ENCODE measurements at places on chromosomes 6 and 20. TPM values are rescaled to one million over a fixed set of nuclear protein-coding genes. Genes with fewer than 3 reads are reported as not detected.

SLC25A27 gene
- total RNA-seq, result 12.4 TPM

ACOT8 gene
- total RNA-seq, result 23.8 TPM

BFSP1 gene
- 1.9 TPM for total RNA-seq

UNC93A gene
- not detected for total RNA-seq

ENTPD6 gene
- total RNA-seq, result 76.3 TPM

TINAG gene
- not detected for total RNA-seq

KCNK16 gene
- total RNA-seq, result not detected

SNPH gene
- total RNA-seq, result 5.9 TPM

- H3K4me3 ChIP-seq, result no peak overlapping the region
- peak overlapping the region; percentile 25 for H3K27ac ChIP-seq
- H3K27me3 ChIP-seq, result peaks cover 78% of the 10 kb centered on the region
- H3K36me3 ChIP-seq, result no peaks in the 10 kb centered on the region
Observed at GRCh38 chr6:30450909-30451841, 38.1 kb upstream of the HLA-E start.

- H3K27ac ChIP-seq, result no peak overlapping the region
- H3K27me3 ChIP-seq, result no peaks in the 10 kb centered on the region
- H3K4me3 ChIP-seq, result no peak overlapping the region
- no peaks in the 10 kb centered on the region for H3K4me1 ChIP-seq
- DNase-seq, result no peak
- no peaks in the 10 kb centered on the region for H3K36me3 ChIP-seq
Observed at GRCh38 chr6:55886185-55886836, 10.9 kb upstream of the BMP5 start.

DNA sequence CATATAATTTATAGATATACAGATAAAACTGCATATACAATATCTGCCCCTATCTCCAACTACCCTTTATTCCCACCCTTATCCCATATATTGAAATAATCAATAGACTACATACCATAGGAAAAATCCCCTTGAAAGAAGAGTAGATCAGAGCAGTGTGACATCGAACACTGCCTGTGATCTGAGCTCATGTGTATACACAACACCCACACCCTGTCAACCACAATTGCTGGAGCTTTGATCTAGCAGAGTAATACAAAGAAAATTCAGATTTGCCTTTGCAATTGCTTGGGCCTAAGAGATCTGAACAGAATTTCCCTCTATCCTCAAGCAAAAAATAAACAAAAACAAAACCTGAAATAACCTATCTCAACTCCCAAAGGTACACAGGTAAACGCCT, 119.3 kb downstream of the ASCC3 start:
- H3K27me3 ChIP-seq, result no peaks in the 10 kb centered on the region
- no peak for DNase-seq
- H3K4me1 ChIP-seq, result no peaks in the 10 kb centered on the region
- H3K4me3 ChIP-seq, result no peak overlapping the region
- H3K27ac ChIP-seq, result no peak overlapping the region

DNA sequence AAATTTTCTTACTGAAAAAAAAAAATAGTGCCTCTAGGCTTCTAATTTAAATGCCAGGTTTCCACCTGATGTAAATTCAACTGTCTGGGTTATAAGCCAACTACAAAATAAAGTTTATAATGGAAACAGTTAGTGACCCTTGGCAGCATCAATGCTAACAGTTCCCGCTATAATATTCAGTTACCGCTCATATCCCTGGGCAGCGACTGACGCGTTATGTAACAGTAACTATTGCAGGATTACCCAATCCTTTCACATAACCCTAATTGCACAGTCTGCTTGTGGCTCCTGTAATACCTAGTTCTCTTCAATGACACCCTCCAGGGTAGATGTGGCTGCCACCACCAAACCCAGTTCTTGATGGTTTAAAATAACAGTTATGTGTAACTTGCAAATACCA, 208.6 kb downstream of the MOXD1 start:
- DNase-seq, result no peak
- H3K27me3 ChIP-seq, result no peaks in the 10 kb centered on the region
- H3K4me1 ChIP-seq, result no peaks in the 10 kb centered on the region

DNA sequence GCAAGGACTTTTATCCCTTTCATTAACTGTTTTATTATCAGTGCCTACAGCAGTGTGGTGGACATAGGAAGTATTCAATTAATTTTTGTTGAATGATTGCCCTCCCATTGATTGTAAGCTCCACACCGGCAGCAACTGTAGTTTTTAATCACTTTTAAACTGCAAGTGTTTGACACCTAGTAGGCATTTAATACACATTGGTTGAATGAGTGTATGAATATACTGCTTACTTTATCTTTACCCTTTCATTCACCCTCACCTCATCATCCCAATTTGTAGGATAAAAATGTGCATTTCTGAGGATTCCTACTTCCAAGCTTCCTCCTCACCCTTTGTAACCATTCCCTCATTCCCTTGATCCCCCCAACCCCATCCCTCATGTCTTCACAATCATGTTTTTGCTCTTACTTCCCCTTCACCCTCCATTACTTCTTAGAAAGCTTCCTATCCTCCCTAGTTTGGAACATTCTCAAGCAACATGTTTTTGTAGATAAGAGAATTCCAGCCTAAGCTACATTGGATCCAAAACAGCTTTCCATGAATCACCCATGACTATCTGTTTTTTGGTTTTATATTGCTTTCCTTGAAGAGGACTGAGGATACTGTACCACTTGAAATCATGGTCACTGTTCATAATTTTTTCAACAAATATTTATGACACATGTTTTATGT, 955 bp upstream of the SLC26A8 start:
- no peaks in the 10 kb centered on the region for H3K36me3 ChIP-seq
- H3K4me3 ChIP-seq, result no peak overlapping the region
- no peak for DNase-seq
- H3K27ac ChIP-seq, result no peak overlapping the region

- no peak overlapping the region for H3K27ac ChIP-seq
- no peaks in the 10 kb centered on the region for H3K27me3 ChIP-seq
- DNase-seq, result peak; percentile 52
- H3K36me3 ChIP-seq, result no peaks in the 10 kb centered on the region
- peaks cover 8% of the 10 kb centered on the region for H3K4me1 ChIP-seq
- H3K4me3 ChIP-seq, result peak overlapping the region; percentile 15
Observed at GRCh38 chr6:8707956-8708772, 272.8 kb upstream of the SLC35B3 start.

DNA sequence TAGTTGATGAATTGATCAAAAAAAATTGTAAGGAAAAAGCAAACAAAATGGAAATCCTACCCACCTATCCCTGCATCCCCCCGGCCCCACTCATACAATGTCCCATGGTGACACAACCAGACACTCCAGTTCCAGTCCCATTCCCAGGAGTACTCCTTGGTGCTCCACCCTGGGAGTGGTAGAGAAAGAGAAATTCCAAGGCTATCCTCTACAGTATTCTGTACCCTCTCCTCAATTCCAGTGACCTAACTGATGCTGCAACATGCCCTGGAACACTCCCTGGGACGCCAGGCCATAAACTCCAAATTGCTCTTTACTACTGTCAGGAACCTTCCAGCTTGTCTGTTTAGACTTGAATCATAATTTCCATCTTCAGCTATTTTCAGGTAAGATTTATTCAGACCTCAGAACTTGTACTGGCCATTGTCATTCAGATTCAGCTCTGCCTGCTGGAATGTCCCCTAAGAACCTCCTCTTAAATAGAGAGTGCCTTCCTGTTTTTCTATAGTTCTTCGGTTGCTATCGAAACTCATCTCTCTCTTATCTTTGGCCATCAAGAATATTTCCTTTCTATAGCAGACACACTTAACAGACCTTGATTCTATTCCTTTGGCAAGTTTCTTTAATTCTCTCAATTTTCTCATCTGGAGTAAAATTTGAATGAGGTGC, 8.7 kb downstream of the GPX6 start:
- H3K27ac ChIP-seq, result no peak overlapping the region
- H3K4me3 ChIP-seq, result no peak overlapping the region
- peaks cover 7% of the 10 kb centered on the region for H3K27me3 ChIP-seq
- no peaks in the 10 kb centered on the region for H3K4me1 ChIP-seq
- DNase-seq, result no peak
- no peaks in the 10 kb centered on the region for H3K36me3 ChIP-seq

DNA sequence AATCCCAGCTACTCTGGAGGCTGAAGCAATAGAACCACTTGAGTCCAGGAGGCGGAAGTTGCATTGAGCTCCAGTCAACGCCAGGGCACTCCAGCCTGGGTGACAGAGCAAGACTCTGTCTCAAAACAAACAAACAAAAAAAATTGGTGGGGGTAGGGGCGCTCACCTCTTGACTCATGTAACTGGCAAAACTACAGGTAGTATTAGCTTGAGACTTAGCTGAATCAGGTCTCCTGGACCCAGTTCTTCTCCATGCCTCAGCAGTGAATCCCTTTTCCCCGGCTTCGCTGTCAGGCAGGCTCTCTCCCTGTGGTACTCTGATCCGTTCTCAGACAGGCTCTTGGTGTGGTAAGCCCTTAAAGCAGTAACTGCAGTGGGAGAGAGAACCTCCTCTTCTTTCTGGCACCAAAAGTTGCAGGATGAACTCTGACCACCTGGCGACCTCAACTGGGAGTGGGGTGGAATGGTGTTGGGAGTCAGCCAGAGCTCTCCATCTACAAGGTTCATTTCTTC, 12.9 kb downstream of the SLC9A8 start:
- no peak for DNase-seq
- H3K4me3 ChIP-seq, result no peak overlapping the region
- no peaks in the 10 kb centered on the region for H3K36me3 ChIP-seq
- H3K4me1 ChIP-seq, result peaks cover 45% of the 10 kb centered on the region

DNA sequence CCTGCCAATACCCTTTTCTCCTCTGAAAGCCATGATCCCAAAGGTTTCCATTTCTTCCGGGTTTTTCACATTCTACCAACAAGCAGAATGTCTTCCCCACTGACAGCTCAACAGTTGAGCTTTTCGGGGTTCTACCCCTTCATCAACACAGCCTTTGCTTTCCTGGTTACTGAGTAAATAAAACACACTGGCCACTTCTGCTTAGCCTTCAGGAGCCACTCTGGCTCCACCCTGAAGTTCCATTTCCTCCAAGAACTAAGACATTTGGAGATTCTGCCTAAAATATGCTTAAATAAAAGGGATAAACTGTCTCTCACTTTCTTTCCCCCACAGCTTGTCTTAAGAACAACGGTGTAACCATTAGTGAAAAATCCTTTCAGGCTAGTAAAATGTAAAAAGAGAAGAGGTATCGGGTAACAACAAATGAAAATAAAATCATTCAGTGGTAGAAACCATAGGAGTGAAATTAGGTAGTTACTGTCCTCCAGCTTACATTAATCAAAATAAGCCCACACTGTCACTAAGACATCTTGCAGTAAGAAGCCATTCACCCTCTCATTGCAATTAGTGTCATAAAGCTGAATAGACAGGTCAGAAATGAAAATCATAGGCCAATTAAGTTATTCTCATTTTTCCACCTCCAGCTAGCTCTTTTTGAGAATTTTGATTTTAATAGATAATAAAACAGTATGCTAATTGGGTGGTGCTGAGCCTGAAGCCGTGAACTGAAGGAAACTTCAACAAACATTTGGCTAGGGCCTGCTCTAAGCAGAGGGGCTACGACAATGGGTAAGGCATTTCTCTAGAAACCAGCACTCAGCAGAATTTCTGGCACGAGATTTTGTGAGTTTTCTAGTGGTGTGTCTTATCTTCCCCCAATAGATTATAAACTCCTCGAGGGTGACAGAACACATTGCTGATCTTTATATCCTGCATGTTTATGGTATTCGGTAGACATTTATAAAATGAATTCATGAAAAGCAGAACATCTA, 194.2 kb downstream of the KHDC1L start:
- H3K4me3 ChIP-seq, result no peak overlapping the region
- no peaks in the 10 kb centered on the region for H3K4me1 ChIP-seq
- H3K27ac ChIP-seq, result no peak overlapping the region

DNA sequence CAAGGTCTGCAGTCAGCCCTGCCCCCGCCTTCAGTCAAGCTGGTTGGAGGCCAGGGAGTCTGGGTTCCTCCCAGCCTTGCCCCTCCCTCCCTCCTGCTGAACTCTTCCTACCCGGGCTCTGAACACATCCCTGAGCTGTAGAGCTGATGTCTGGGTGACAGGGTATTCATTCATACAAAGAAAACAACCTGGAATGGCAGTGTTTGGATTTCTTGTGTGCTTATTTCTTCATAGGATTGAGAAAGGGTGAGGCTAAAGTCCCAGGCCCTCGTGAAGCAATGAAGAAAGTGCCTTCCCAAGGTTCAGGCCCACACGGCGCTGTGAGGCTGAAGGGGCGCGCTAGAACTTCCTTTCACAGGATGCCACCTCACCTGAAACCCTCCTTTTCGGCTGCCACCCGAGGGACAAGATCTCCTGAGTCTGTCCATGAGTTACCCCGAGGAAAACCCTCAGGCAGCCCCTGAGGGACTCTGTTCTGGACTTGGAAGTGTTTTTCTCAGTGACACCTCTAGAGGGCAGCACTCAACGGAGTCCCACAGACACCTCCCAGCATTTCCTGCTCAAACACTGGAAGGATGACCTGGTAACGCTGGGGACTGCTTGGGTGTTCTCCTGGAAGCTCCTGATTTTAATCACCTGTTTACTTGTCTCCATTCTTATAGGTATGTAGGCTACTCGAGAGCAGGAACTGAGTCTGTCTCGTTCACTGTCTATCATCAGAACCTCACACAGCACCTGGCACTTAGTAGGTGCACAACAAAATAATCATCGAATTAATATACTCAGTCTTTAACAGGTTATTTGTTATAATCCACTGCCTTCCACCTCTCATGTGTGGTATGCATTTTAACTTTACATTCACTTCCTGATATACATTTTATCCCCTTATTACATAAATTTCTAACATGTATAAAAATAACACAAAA, 11.8 kb upstream of the GSTA1 start:
- no peak overlapping the region for H3K4me3 ChIP-seq
- no peaks in the 10 kb centered on the region for H3K27me3 ChIP-seq
- H3K4me1 ChIP-seq, result no peaks in the 10 kb centered on the region
- peak; percentile 8 for DNase-seq
- no peaks in the 10 kb centered on the region for H3K36me3 ChIP-seq

DNA sequence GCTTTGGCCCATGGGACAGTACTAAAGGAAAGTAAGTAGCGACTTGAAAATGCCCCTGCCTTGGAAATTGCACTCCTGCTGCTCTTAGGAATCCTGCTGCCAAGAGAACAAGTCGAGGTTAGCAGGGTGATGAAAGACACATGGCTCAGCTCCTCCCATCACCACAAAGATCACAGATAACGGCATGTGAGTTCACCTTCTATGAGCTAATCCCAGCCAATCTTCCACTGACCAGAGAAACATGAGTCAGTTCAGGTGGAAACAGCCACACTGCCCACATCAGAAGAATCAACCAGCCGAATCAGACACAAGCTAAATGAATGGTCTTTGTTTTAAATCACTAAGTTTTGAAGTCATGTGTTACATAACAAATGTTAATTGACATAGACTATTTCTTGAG, 106.3 kb downstream of the PRKN start:
- no peak overlapping the region for H3K4me3 ChIP-seq
- no peak overlapping the region for H3K27ac ChIP-seq
- H3K4me1 ChIP-seq, result no peaks in the 10 kb centered on the region
- no peaks in the 10 kb centered on the region for H3K27me3 ChIP-seq
- DNase-seq, result no peak
- H3K36me3 ChIP-seq, result no peaks in the 10 kb centered on the region

Measured in left lung (tissue), 14 donors.